ENCODE measurements at places on chromosomes 3 and 15. TPM values are rescaled to one million over a fixed set of nuclear protein-coding genes. Genes with fewer than 3 reads are reported as not detected.

UNC13C gene
- polyA plus RNA-seq, result not detected

DNA sequence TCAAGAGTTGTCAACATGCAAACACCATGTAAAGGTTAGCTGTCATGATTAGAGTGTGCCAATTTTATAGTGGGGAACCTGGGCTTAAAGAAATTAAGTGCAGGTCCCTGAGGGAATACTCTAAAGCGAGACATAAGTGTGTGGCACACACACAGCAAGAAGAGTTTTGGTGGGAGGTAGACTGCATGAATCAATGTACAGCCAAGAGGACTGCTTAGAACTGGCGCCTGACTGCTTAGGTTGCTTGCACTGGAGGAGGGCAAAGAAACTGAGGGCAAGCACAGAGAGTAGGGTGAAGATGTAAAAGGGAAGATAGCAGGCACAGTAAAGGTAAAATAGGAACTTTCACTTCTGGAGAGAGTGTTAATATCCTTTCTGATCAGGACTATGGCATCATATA is 184.9 kb downstream of the SOX2 start:
- DNase-seq, result no peak
- H3K27me3 ChIP-seq, result no peaks in the 10 kb centered on the region
- H3K27ac ChIP-seq, result no peak overlapping the region

DNA sequence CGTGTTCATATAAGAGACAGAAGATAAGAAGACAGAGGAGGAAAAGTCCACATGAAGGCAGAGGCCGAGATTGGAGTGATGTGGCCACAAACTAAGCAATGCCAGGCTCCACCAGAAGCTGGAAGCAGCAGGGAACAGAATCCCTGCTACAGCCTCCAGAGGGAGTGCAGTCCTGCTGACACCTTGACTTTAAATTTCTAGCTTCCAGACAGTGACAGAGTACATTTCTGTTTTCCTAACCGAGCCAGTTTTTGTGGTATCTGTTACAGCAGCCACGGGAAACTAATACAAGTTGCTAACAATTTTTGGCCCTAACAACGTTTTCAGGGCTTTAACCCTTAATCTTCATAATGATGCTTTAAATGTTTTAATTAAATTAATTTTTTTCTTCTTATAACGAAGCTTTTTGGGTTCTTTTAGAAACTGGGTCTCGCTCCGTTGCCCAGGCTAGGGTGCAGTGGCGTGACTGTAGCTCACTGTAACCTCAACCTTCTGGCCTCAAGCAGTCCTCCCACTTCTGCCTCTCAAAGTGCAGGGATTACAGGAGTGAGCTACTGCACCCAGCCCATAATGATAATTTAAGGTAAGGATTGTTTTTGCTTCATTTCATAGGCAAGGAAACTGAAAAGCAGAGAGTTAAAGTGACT is 202.3 kb upstream of the PROK2 start:
- H3K36me3 ChIP-seq, result no peaks in the 10 kb centered on the region
- no peak overlapping the region for H3K27ac ChIP-seq
- DNase-seq, result no peak

- no peak within 1 kb of the TSS for H3K27ac ChIP-seq
- no peaks in the 10 kb centered on the region for H3K4me1 ChIP-seq
- no peaks in the 10 kb centered on the region for H3K27me3 ChIP-seq
Observed at GRCh38 chr3:167653760-167654159, at the start of gene WDR49. Gene WDR49 (minus strand): TSS chr3:167653942. CDS start chr3:167653425, 517 bp downstream.

DNA sequence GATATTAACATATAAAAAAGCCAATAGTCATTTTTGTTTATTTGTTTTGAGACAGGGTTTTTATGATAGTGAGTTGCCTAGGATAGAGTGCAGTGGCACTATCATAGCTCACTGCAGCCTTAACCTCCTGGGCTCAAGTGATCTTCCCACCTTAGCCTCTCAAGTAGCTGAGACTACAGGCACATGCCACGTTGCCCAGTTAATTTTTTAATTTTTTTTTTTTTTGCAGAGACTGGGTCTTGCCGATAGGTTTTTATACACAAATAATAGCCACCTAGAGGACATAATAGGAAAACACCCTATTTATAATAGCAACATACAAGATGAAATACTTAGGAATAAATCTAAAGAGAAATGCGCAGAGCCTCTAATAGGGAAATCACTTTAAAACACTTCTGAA is 13.3 kb downstream of the EIF3J start:
- no peak for DNase-seq
- no peak overlapping the region for H3K4me3 ChIP-seq
- peaks cover 23% of the 10 kb centered on the region for H3K4me1 ChIP-seq
- no peaks in the 10 kb centered on the region for H3K27me3 ChIP-seq

DNA sequence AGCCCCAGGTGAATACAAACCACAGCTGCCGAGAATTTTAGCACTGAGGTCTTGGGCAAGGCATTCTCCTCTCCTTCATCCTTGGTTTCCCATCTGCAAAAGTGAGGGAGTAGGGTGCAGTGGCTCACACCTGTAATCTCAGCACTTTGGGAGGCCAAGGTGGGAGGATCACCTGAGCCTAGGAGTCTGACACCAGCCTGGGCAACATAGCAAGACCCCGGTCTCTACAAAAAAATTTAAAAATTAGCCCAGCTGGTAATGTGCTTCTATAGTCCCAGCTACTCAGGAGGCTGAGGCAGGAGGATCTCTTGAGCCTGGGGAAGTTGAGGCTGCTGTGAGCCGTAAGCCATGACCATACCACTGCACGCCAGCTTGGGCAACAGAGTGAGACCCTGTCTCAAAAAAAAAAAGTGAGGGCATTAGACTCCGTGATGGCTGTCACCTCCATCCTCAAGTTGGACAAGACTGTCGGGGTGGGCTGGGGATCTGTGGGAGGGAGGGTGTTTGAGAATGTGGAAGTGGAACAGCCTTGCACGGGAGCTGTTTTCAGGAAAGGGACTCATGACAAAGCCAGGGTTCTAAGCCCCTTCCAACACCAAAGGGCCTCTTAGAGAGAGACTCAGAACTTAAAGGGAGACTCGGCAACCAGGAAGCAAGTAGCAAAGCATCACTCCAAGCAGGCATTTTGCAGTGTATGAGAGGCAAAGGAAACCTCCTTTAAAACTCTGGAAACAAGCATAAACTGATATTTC is 46.0 kb upstream of the FURIN start:
- H3K36me3 ChIP-seq, result no peaks in the 10 kb centered on the region
- H3K4me1 ChIP-seq, result no peaks in the 10 kb centered on the region
- H3K4me3 ChIP-seq, result no peak overlapping the region
- no peak overlapping the region for H3K27ac ChIP-seq
- no peak for DNase-seq

- no peaks in the 10 kb centered on the region for H3K36me3 ChIP-seq
- H3K4me1 ChIP-seq, result no peaks in the 10 kb centered on the region
- no peak overlapping the region for H3K27ac ChIP-seq
- no peak for DNase-seq
- no peaks in the 10 kb centered on the region for H3K27me3 ChIP-seq
Observed at GRCh38 chr15:80931191-80931590, 58.4 kb downstream of the MESD start.

GRCh38 chr15:34248190-34248589 is 23.4 kb downstream of the EMC4 start:
- no peaks in the 10 kb centered on the region for H3K27me3 ChIP-seq
- H3K4me3 ChIP-seq, result no peak overlapping the region
- no peaks in the 10 kb centered on the region for H3K4me1 ChIP-seq
- peaks cover 24% of the 10 kb centered on the region for H3K36me3 ChIP-seq
